ENCODE measurements at places on chromosomes 3 and 15.
A peak's percentile ranks its signal among the peaks of the same experiment; 100 is the strongest.

- DNase-seq = no peak
Measured at GRCh38 chr3:170485696-170486095, 67.0 kb downstream of the CLDN11 start.

DNA sequence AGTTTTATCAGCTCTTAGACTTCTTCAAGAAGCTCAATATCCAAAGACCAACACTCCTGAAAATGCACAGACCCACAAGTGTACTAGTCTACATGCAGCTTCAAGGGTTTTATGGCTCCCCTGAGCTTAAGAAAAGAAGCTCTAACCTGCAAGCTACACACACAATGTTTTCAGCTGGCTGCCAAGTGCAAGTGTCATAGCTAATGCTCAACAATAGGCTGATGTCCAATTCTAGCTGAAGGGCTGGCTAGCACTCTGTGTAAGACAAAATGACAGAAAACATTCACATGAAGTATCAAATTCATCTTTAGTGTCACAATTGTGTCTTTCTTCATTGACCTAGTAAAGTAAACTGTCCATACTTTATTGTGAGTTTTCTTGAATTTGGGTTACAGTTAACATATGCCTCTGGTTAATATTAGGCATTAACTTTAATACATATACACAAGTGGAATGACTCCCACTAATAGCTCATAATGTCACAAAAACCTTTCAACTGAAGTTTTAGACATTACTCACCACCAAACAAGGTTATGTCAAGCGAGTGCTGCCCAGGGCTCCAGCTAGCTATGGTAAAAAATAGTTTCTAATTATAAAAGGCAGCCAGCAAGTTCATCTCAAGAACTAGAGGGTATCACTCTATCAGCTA lies 15.1 kb downstream of the ABI3BP start:
- no peak for DNase-seq

- no peak for DNase-seq
Measured at GRCh38 chr3:124235446-124235845, 243.5 kb upstream of the ROPN1 start.

DNA sequence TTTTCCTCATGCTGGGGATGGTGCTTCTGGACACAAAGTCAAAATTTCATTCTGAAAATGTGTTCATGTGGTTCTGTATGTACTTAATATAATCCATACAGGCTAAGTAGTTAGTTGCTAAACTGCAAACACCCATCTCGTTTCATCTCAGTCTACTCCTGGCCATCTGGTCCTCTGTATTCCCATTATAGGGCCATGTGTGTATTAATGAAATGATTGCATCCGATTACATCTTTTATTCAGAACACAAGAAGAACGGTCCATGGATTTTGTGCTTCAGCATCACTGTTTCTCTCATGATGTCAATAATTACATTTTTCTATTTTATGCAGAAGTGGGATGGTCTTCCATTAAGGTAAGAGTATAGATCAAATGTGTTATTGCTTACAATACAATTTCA lies 6.1 kb upstream of the GJD2 start:
- no peak for DNase-seq

DNA sequence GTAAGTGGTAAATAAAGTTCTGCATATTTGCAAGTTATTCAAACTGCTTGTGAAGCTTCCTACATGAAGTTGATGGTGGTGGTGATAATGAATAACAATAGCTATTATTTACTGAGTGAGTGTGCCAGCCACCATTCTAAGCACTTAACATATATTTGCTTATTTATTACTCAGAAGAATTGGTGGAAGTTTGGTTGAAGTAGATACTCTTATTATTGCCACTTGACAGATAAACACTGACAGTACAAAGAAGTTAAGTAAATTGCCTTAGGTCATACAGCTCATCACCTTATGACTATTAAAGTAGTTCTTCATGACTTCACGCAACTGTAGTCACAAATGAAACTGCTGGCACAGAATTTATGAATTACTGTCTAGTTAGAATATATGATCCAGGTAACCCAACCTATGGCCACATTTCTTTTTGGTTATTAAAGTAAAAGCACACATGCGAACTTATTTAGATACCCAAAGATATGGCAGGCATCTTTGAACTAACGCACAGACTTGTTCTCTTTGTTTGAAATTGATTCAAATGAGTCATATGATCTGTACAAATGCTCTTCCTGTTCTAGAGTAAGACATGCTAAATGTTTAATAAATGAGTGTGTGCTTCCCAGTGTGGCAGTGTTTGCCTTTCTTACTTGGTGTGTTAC lies 99.8 kb upstream of the NR2F2 start:
- DNase-seq = no peak

- DNase-seq = no peak
Measured at GRCh38 chr3:25785826-25786225, 2.6 kb upstream of the NGLY1 start.

DNA sequence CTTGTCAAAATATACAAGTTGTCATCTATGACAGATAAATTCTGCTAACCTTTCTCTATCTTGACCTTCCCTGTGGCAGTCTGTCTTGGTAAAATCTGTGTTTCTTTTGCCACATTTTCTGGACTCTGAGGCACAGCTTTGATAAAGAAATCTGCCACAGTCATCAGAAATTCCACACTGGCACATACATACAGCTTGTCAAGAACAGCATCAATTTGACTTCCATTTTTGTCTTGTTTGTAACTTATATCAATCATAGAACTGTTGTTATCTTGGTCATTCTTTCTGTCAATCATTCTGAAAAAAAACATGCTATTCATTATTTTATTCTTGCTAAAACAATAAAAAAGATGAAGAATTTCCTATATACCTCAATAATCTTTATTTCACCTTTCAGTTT lies 130.8 kb downstream of the VPS13C start:
- DNase-seq = no peak

DNA sequence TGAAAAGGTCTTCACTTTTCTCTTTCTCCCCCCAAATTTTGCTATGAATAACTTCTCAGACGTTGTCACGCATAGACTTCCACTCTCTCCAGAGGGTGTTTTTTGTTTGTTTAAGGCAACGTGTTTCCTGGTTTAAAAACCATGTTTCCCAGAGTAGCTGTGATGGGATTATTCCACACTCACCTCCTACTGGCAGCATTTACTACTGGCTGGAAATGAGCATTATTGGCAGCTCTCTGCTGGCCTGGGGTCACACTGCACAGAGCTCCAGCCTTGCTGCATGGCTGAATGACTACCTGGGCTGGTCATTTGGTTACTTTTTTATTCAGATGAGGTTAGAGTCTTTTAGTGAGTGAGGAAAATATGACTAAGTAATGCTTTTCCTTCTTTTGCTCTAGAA lies 65.2 kb downstream of the RARB start:
- DNase-seq = no peak

DNA sequence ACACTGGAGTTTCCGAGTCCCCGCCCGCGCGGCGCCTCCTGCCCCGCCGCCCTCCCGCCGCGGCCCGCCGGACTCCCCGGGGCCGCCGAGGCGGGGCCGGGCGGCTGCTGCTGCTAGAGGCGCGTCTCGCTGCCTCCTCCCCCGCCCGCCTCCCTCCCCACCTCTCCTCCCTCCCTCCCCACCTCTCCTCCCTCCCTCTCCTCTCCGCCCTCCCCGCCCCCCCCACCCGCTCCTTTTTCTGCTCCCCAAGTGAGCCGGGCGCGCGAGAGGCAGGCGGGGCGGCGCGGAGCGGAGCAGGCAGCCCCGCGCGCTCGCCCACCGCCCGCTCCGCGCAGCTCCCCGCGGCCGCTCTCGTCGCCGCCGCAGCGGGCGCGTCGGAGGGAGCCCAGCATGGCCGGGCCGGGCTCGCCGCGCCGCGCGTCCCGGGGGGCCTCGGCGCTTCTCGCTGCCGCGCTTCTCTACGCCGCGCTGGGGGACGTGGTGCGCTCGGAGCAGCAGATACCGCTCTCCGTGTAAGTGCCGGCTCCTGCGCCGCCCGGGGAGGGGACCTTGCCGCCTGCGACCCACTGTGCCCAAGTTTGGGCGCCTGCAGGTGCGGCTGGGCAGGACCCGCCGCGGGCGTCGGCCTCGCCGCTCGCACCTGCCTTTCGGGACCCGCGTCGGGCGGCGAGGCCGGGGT lies at the start of gene CACNA2D3:
CACNA2D3 (plus strand) TSS at position 229 of the 679 bp plus-strand sequence.
- DNase-seq = no peak

DNA sequence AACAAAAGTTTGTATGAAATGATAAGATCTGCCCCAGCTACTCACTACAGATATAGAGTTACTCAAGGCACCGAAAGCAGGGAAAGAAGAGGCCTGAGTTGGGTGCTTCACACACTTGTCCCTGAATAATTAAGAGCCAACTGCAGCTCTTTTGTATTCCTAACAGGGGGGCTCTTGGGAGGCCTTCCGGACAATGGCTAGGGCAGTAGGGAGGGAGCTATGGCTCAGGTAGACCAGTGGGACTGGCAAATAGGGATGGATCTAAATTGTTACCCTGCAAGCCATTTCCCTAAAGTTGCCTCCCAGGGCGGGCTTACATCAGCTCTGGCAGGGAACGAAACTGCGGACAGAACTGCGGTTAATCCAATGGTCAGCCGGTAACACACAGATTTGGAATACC lies 6.2 kb downstream of the SEMA5B start:
- DNase-seq = no peak

GRCh38 chr3:15859507-15860013 lies 61.8 kb upstream of the ANKRD28 start:
- DNase-seq = peak; percentile 53

GRCh38 chr3:151593928-151594327 lies 133.1 kb upstream of the IGSF10 start:
- DNase-seq = no peak

- DNase-seq = no peak
Measured at GRCh38 chr3:120587332-120587975, 8.7 kb upstream of the NDUFB4 start.

DNA sequence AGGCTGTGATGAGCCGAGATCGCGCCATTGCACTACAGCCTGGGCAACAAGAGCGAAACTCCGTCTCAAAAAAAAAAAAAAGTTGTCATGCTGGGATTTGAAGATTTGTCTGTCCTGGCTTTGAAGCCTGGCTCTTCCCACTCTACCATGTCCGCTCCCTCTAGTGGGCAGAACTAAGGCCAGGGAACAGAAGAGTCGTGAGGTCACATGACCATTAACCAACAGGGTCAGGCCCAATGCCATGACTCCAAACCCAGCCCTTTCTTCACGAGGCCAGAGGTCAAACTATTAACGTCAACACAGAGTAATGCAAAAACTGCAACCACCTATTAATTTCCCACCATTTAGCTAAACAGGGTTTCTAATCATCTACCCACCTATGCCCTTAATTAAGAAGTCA lies 212.1 kb downstream of the ADAMTS17 start:
- no peak for DNase-seq

- DNase-seq = no peak
Measured at GRCh38 chr3:20422391-20422790, 236.4 kb upstream of the SGO1 start.

DNA sequence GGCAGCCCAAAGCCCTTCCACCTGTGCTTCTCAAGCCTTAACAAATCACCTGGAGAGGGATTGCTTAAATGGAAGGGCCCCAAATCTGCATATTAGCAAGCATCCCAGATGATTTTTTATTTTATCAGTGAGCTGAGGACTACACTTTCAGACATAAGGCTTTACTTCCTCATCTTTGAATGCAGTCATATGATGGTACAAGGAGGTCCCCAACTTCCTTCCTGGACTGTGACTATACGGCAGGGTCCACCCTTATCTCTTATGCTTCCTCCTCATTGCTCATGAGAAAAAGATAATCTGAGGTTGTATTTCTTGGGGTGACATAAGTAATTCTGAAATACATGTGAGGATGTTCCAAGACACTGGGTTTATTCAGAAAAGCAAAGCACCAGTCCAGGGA lies 13.7 kb upstream of the HEG1 start:
- DNase-seq = no peak

DNA sequence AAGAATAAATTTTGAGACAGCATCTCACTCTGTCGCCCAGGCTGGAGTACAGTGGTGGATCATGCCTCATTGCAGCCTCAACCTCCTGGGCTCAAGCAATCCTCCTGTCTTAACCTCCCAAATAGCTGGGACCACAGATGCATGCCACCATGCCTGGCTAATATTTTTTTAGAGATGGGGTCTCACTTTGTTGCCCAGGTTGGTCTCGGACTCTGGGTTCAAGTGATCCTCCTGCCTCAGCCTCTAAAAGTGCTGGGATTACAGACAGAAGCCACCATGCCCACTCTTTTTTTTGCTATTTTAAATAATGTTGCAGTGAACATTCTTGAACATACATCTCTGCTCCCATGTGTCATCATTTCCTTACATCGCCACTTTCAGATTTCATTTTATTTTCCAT lies 6.8 kb upstream of the SLC51B start:
- no peak for DNase-seq

DNA sequence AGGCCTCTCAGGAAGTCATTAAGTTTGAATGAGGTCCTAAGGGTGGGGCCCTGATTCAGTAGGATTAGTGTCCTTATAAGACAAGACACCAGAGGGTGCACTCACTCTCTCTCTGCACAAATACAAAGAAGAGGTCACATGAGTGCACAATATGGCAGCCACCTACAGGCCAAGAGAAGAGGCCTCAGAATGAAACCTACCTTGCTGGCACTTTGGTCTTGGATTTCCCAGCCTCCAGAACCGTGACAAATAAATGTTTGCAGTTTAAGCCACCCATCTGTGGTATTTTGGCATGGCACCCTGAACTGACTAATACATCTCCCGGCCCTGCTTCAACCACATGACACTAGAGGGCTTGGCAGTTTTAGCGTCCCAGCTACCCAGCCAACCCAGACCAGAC lies 73.9 kb upstream of the CHRNB4 start:
- DNase-seq = no peak

DNA sequence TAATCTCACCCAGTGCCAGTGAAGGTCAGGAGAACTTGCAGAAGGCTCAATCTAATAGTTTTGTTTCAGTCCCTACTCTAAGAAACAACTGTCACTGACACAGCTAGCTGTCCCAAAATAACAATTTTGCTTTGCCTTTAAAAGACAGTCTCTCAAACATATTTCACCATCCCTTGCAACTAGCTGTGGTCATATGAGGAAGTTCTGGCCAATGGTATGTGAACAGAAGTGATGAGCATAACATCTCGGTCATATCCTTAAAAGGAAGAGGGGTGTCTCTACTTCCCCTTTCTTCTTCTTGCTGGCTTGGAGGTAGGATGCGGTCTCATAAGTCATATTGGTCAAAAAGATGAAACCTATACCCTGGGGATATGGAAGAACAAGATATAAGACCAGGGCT lies 198.1 kb downstream of the NEK10 start:
- DNase-seq = no peak

- DNase-seq = no peak
Measured at GRCh38 chr3:171755015-171755589, 55.2 kb downstream of the PLD1 start.
